Activated CD4-positive, alpha-beta T cell treated with anti-CD3 and anti-CD28 coated beads for 24 hours (primary cell): ENCODE measurements at places on chromosomes 5 and 9.

DNA sequence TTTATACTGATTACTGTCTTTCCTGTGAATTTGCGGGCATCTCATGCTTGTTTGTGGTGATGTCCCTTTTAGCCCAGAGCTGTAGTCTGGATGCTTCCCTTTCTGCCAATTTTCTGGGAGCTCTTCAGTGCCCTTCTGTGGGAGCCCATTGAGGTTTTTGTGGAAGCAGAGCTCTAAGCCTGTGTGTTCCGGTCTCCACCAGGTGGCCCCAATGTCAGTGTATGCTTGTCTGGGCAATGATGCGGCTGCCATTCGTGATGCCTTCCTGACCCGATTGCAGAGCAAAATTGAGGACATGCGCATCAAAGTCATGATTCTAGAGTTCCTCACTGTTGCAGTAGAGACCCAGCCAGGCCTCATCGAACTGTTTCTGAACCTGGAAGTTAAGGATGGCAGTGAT, 35.1 kb downstream of the SH3GLB2 start:
- DNase-seq: no peak

GRCh38 chr5:111741278-111741677, 15.7 kb downstream of the NREP start:
- no peak for DNase-seq

- DNase-seq: no peak
Observed at GRCh38 chr9:132109291-132109690, 29.6 kb upstream of the MED27 start.

DNA sequence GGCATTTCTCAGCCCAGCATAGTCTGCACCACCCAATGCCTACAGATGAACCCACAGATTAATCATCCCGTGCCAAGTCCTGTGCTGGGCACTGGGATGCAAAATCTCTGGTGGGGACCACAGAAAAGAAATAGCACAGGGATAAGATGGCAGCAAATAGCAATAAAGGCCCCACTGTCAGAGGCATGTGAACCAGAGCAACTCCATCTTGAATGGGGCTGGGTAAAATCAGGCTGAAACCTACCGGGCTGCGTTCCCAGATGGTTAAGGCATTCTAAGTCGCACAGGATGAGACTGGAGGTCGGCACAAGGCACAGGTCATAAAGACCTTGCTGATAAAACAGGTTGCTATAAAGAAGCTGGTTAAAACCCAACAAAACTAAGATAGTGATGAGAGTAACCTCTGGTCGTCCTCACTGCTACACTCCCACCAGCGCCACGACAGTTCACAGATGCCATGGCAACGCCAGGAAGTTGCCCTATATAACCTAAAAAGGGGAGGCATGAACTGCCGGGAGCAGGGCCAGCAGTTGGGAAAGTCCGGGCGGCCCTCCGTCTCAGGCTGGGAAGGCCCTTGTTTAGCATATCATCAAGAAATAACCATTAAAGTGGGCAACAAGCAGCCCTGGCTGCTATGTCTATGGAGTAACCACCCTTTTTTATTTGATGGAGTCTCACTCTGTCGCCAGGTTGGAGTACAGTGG, 65.2 kb downstream of the C9orf50 start:
- no peak for DNase-seq

GRCh38 chr5:104347119-104347708, 784.6 kb upstream of the NUDT12 start:
- no peak for DNase-seq

GRCh38 chr5:93219641-93220145, 361.3 kb downstream of the NR2F1-AS1 start:
- no peak for DNase-seq

- peak; percentile 21 for DNase-seq
Observed at GRCh38 chr5:72556351-72557166, 49.3 kb upstream of the ZNF366 start.
